Testis (tissue), 5 donors: ENCODE measurements at places on chromosomes 3 and 15.

- peak; percentile 17 for DNase-seq
- no peak overlapping the region for H3K27ac ChIP-seq
- no peak overlapping the region for H3K4me3 ChIP-seq
- no peaks in the 10 kb centered on the region for H3K27me3 ChIP-seq
- no peaks in the 10 kb centered on the region for H3K4me1 ChIP-seq
Measured at GRCh38 chr3:19348941-19349564, 200.7 kb downstream of the KCNH8 start.

- H3K4me1 ChIP-seq: peaks cover 23% of the 10 kb centered on the region
- no peak for DNase-seq
- H3K4me3 ChIP-seq: no peak overlapping the region
- H3K27ac ChIP-seq: no peak overlapping the region
- no peaks in the 10 kb centered on the region for H3K36me3 ChIP-seq
Measured at GRCh38 chr3:186786922-186787321, 3.5 kb downstream of the EIF4A2 start.

DNA sequence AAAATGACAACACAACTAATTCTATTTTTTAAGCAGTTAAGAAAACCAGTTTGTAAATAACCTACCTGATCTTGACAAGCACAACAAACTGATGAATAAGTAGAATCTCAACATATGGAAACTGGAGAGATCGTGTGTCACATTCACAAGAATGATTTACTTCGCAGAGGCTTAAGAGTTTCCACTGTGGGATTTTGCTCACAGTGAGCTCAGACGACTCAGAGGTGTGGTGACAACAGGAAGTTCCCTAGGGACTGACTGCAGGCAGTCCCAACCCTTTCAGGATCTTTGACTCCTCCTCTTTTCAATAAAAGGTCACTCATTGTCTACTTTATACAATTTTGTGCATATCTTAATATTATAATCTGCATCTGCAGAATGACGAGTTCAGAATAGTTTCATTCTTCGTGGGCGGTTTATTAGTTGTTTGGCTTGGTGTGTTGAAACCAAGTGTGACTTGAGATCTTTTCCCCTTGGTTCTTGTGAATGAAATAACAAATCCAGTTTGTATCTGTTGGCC lies at the start of gene LIPH:
Gene LIPH, minus strand, starts transcription at position 231 of the 520 bp plus-strand sequence. Its CDS starts 117 bp downstream, at position 114.
- peak; percentile 58 for DNase-seq
- H3K27me3 ChIP-seq: no peaks in the 10 kb centered on the region
- no peaks in the 10 kb centered on the region for H3K36me3 ChIP-seq
- H3K4me3 ChIP-seq: no peak within 1 kb of the TSS

DNA sequence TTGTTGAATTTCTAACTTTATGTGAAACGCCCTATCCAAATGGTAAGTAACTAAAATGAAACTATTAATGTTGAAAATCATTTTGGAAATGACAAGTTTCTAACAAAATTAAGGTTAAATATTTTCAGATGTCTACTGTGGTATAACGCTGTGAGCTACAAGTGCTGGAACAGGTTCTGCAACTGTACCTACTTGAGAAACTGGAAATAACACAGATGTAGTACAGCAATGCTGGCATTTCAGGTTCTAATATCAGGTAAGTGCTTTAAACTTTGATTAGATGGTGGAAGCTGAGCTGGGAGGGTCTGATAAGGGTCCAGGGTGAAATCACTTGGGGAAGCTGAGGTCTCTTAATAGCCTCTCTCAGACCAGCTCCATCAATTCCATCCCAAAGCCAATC lies 315.1 kb downstream of the STXBP5L start:
- no peak overlapping the region for H3K4me3 ChIP-seq
- no peaks in the 10 kb centered on the region for H3K27me3 ChIP-seq
- H3K36me3 ChIP-seq: no peaks in the 10 kb centered on the region
- no peak overlapping the region for H3K27ac ChIP-seq

GRCh38 chr3:94928921-94929320 lies 866.1 kb downstream of the NSUN3 start:
- H3K4me1 ChIP-seq: no peaks in the 10 kb centered on the region
- H3K36me3 ChIP-seq: no peaks in the 10 kb centered on the region
- H3K27me3 ChIP-seq: no peaks in the 10 kb centered on the region

- no peaks in the 10 kb centered on the region for H3K27me3 ChIP-seq
- H3K36me3 ChIP-seq: no peaks in the 10 kb centered on the region
- H3K4me3 ChIP-seq: no peak overlapping the region
- H3K27ac ChIP-seq: no peak overlapping the region
- no peaks in the 10 kb centered on the region for H3K4me1 ChIP-seq
- no peak for DNase-seq
Measured at GRCh38 chr3:131260525-131260924, 121.0 kb upstream of the NUDT16 start.

DNA sequence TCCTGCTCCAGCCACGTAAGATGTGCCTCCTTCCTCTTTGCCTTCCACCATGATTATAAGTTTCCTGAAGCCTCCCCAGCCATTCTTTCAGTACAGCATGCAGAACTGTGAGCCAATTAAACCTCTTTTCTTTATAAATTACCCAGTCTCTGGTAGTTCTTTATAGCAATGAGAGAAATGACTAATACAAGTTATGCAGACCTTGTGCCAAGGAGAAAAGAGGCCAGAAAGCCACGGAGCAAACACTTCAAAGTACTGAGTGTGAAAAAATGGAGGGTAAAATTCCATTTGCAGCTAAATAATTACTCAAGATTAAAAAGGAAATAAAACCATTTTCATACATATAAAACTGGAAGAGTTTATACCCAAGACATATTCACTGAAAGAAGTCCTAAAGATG lies 213.6 kb upstream of the LINGO1 start:
- H3K4me1 ChIP-seq: no peaks in the 10 kb centered on the region
- no peaks in the 10 kb centered on the region for H3K27me3 ChIP-seq

- H3K4me1 ChIP-seq: no peaks in the 10 kb centered on the region
- no peak overlapping the region for H3K4me3 ChIP-seq
- no peaks in the 10 kb centered on the region for H3K36me3 ChIP-seq
- DNase-seq: no peak
- H3K27me3 ChIP-seq: no peaks in the 10 kb centered on the region
Measured at GRCh38 chr3:14789221-14789620, 29.5 kb upstream of the FGD5 start.

DNA sequence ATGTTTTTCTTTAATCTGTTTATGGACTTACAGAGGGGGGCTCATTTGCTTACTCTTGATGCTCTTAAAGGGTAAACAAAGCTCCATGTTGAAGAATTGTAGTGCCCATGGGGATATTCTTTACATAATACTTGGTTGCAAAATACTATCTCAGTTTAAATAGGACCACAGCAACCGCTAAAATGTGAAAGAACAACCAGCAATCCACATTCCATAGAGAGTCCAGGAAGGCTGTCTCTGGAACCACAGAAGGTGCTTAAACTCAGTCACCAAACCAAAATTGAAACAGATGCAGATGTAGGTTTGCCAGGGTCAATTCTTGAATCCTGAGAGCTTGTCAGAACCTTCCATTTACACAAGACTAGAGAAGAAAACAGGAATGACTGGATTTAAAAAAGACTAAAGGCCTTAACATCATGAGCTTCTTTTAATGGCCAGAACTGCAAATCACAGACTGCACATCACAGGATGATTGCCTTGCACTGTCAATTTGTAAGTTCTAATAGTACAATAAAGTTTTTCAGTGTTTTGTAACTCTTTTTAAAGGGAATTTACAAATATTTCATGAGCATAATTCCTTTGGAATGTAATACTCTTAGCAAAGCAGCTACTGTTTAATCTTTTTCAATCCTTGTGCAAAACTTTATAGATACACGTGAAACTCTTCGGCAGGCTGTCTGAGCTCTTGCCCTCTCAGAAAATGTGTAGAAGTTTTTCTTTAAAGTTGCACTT lies 661.6 kb downstream of the SI start:
- no peak overlapping the region for H3K27ac ChIP-seq
- no peaks in the 10 kb centered on the region for H3K27me3 ChIP-seq
- H3K36me3 ChIP-seq: no peaks in the 10 kb centered on the region
- DNase-seq: no peak
- no peaks in the 10 kb centered on the region for H3K4me1 ChIP-seq
- H3K4me3 ChIP-seq: no peak overlapping the region

- no peaks in the 10 kb centered on the region for H3K27me3 ChIP-seq
- no peak for DNase-seq
- H3K36me3 ChIP-seq: no peaks in the 10 kb centered on the region
- no peak overlapping the region for H3K27ac ChIP-seq
- no peak overlapping the region for H3K4me3 ChIP-seq
Measured at GRCh38 chr3:13860001-13860400, 19.9 kb downstream of the WNT7A start.

GRCh38 chr3:183354325-183354831 lies 74.0 kb downstream of the MCF2L2 start:
- no peaks in the 10 kb centered on the region for H3K36me3 ChIP-seq
- H3K27ac ChIP-seq: no peak overlapping the region
- no peaks in the 10 kb centered on the region for H3K4me1 ChIP-seq
- H3K27me3 ChIP-seq: no peaks in the 10 kb centered on the region
- no peak overlapping the region for H3K4me3 ChIP-seq

DNA sequence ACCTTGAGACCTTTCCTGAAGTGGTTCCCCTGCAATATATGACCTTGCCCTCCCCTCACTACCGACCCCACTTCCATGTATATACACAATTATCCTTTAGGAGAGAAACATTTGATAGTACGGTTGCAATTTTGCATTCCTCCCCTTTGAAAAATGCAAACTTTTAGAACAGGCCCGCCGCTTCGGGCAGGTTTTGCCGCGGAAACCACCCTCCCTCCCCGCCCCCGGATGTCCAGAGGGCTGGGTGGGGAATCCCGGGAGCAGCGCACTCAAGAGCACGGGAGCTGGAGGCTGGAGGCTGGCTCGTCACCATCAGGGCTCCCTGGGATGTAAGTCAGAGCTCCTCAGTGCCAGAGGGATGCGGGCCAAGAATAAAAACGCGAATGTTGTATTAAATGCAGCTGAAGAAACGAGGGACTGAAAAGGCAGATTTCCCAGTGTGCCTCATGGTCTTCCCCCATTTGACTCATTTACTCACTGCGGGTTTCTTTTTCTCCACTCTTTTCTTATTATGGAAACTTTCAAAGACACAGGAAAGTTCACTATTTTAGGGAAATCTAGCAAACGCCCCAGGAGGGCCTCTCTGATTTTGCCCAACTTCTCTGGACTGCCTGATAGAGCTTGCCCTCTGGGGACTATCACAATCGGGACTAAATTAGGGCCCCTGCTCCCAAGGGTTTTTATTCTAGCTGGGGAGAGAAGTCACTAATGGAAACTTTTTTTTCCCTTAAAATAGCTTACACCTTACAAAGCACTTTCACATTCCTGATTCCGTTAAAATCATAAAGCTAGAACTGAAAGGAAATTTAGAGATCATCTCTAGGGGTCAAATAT lies 2.9 kb upstream of the USP3 start:
- H3K36me3 ChIP-seq: no peaks in the 10 kb centered on the region
- no peaks in the 10 kb centered on the region for H3K27me3 ChIP-seq
- H3K4me1 ChIP-seq: peaks cover 27% of the 10 kb centered on the region
- no peak overlapping the region for H3K4me3 ChIP-seq

GRCh38 chr3:10319251-10319650 lies 1.7 kb downstream of the SEC13 start:
- DNase-seq: no peak
- H3K27me3 ChIP-seq: no peaks in the 10 kb centered on the region
- H3K4me3 ChIP-seq: no peak overlapping the region
- H3K4me1 ChIP-seq: peaks cover 11% of the 10 kb centered on the region
- no peak overlapping the region for H3K27ac ChIP-seq
